ENCODE measurements at places on chromosomes 6 and 20.

DNA sequence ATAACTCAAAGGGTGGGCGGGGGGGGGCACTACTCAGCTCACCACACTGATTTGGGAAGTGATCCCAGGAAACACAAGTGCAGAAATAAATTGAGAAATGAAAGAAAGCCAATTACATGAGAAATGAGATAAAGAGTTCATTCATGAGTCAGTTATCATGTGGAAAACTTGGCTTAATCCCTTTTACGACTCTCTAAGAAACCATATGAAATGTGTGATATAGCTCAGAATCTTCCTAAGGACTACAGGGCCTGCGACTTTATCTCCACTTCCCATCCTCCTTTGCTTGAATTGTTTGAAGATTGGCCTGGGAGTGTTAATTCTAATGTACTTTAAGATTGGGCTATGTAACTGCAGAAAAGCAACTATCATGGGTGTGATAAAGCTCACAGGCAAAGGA, 3.6 kb upstream of the BTN2A2 start:
- no peak for DNase-seq

DNA sequence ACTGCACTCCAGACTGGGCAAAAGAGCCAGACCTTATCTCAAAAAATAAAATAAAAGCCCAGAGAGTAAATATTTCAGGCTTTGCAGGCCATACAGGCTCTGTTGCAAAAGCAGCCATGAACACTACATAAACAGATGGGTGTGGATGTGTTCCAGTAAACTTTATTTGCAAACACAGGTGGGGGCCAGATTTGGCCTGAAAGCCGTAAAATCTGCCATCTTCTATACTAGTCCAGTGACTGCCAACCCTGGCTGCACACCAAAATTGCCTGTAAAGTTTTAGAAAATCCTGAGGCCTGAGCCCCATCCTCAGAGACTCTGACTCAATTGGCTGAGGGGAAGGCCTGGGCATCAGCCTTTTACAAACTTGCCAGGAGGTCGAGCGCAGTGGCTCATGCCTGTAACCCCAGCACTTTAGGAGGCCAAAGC, 103.6 kb downstream of the ZMYND8 start:
- no peak for DNase-seq

GRCh38 chr6:32982702-32983492, 14.5 kb downstream of the BRD2 start:
- DNase-seq = no peak

GRCh38 chr6:53528107-53528506, 16.8 kb downstream of the GCLC start:
- DNase-seq = no peak

- no peak for DNase-seq
Measured at GRCh38 chr6:36897609-36898008, 11.9 kb downstream of the C6orf89 start.

GRCh38 chr6:69719602-69720193, 77.1 kb downstream of the LMBRD1 start:
- DNase-seq = no peak

GRCh38 chr20:2691663-2692035, 931 bp upstream of the EBF4 start:
- no peak for DNase-seq

DNA sequence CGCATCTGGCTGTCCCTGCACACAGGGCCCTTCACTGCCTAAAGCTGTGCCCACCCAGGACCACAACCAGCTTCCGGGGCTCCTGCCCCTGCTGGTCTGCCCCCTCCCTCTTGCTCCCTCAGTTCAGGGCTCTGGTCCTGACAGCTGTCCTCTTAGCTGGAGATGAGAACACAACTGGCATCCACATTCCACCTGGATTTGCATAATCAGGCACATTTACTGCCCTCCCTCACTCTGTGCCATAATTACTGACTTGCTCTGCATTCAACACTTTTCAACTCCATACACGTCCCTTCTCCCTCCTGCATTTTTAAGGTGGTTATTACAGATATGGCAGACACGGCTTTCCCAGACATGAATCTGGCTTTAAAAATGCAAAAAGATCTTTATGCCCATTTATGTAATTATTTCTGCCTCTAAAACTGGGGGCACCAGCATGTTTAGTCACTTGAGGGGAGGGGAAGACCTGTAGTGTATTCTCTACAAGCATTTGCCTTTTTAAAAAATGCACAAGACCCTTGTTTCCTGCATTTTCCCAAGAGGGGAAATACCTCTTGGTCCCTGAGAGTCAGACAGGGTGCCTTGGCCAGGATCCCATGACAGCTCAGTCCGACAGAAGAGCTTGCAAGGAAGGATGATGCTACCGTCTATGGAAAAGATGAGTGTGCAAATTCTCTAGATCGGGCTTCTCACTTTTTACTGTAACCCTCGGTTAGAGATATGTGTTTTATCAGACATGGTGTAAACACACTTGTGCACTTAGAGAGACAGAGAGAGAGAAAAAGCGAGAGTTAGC, 401.8 kb downstream of the PREX1 start:
- DNase-seq = no peak

DNA sequence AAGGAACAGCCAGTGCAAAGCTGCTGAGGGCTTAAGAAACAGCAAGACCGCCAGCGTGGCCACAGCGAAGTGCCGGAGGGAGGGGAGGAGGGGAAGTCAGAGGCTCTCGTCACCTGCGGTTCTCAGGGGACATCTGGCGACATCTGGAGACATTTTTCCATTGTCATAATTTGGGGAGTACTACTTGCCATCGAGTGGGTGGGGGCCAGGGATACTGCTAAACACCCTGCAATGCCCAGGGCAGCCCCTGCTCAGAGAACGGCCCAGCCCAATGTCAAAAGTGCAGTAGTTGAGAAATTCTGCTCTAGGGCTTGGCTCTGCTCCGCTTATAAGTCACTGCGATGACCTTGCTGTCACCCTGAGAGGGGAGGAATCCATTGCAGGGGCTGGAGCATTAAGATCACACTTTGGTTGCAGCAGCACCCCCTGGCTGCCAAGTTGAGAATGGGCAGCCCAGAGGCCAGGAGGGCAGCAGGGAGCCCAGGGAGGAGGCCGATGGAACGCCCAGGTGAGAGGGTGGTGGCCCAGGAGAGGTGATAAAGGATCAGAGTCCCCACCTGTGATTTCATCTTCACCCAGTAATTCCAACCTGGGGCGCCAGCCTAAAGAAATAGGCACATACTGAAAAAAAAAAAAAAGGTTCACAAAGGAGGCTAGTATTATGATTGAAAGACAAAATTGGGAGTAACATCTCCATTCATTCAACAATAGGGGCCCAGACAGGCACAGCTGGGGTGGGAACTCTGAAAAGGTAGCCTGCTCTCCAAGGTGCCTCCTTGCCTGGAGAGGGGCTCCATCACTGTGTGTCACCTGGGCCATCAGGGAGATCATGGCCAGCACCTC, 218.2 kb downstream of the BMP7 start:
- no peak for DNase-seq

GRCh38 chr6:147099974-147100373, 104.2 kb upstream of the STXBP5 start:
- DNase-seq = no peak

DNA sequence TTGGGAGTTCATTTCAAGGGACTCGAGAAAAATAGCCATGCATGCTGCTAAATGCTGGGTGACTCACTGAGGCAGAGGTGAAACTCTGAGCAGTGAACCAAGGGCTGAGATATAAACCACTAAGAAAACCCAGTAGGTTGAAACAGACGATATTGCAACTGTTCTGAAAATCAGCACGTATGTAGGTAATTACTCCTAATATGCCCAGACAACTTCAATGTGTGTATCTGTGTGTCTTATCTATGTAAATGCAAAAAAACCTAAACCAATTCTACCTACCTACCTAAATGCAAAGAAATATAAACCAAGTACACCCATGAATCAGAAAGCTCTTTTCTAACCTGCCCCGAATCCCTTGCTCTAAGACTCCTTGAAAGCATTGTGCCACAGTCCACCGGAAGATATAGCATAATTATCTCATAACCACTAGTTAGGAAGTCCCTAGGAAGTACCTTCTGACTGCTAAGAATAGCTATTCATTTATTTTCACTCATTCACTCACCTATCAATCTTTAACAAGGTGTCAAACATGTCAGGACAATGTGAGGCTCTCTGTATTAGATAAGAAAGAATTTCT, 458.7 kb upstream of the RUNX2 start:
- DNase-seq = no peak

GRCh38 chr6:96651816-96652215, 88.9 kb downstream of the FHL5 start:
- no peak for DNase-seq

DNA sequence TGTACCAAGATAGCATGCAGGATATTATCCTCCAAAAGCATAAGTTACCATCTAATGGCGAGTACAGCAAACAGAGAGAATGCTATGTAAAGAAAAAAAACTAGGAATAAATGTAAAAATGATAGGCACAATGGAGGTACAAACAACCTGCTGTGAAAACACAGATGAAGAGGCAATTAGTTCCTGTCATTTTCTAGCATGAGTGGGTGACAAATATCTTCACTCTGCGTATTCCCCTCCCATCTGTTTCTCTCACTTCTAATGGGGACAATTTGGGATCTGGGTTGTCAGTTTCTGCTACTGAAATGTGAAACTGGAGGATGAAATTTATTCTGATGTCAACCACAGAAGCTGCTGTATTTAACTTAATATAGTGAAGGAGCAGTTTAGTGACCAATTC, 11.7 kb upstream of the PTPRK start:
- no peak for DNase-seq

- DNase-seq = no peak
Measured at GRCh38 chr6:147204843-147205311, 660 bp downstream of the STXBP5 start.

DNA sequence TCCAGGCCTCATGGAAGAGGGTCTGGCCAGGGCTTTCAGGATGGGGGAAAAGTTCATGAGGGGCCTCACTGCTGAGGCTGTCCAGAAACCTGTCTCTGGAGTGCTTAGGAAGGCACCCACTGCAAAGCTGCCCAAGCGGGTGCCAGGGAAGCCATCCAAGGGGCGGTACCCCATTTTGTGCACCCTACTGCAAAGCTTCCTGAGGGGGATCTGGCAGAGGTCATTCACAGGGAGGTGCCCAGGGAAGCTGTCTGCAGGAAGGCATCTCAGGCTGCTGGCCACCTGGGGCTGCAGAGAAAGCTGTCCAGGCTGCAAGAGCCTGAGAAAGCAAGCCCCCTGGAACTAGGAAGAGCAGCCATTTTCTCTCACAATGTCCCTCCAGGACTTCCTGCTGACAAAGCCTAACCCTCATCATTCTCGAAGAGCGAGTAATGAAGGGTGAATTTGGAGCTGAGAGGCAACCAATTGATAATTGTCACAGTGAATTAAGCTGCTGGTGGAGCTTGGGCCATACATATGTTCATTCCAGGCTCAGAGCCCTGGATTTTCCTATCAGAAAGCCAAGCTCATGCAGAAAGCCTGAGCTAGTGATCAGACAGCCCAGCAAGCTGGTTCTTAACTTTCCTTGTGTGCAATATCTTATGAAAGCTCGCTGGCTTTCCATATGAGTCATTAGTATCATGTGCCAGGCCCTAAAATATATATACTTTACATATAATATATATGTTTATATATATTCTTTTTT, 62.2 kb upstream of the SLC22A16 start:
- DNase-seq = no peak

DNA sequence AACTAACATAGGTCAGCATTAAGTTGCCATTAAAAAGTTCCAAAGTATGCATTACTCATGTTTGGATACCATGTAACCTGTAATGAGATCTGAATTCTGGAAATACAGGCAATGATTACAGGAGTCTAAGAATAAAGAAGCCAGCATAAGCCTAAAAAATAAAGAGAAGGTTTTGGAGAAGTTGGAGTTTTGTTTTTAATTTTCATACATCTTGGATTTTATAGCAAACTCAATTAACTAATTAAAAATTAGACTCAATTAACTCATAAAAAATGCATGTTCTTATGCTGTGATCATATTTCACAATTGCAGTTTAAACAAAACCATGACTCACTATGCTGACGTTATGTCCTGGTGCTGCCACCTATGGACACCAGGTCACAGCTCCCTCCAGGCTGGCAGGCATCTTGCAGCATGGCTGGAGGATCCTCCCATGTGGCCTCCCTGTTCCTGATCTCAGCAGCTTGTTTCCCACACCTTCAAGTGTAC, 648.8 kb upstream of the AGPAT4 start:
- DNase-seq = no peak

GRCh38 chr6:34239500-34239825, 2.8 kb downstream of the HMGA1 start:
- DNase-seq = no peak

GRCh38 chr6:33857093-33857931, 53.5 kb upstream of the MLN start:
- DNase-seq = no peak

DNA sequence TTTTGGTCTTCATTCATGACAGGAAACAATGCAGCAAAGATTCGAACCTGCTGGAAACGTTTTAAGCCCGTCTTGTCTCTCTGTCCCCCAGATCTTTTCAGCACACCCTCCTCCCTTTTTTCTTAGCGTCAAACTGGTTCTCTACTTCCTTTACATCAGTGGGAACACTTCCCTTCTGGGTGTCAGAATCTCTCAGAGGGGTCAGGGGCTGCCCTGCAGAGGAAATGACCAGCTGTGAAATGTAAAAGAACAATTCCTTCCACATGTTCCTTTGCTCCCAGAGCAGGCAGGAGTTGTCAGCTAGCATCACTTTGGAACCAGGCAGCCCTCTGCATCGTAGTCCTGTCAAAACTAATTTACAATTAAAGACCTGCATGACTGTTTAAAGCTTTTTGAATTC, 619.0 kb downstream of the TFAP2A start:
- DNase-seq = no peak

- no peak for DNase-seq
Measured at GRCh38 chr6:89034586-89035251, 45.8 kb upstream of the PNRC1 start.

DNA sequence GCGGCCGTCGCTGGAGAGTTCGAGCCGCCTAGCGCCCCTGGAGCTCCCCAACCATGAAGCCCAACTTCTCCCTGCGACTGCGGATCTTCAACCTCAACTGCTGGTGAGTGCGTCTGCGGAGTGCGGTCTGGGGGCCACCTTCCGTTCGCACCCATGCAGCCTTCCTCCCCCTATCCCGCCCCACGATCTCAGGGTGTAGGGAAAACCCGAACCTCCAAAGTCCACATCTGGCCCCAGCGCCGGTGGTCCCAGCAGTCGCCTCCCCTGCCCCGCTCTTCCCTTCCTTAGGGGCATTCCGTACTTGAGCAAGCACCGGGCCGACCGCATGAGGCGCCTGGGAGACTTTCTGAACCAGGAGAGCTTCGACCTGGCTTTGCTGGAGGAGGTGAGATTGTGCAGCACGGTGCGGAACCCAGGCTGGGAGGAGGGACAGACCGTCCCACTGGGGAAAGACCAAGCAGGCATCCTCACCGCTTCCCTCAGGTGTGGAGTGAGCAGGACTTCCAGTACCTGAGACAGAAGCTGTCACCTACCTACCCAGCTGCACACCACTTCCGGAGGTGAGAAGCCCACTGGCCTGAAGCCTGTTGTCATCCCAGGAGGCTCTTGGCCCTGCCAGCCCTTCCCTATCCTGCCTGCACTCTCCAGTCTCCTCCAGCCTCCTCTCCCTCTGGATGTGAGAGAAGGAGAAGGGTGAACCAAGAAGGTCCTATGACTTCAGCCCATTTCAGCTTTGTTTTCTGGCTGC, 719 bp downstream of the SMPD2 start:
- DNase-seq = no peak

Measured in left forelimb (tissue), 1 donor.